CD4-positive, alpha-beta memory T cell (primary cell): ENCODE measurements at places on chromosomes 7 and 10.

DNA sequence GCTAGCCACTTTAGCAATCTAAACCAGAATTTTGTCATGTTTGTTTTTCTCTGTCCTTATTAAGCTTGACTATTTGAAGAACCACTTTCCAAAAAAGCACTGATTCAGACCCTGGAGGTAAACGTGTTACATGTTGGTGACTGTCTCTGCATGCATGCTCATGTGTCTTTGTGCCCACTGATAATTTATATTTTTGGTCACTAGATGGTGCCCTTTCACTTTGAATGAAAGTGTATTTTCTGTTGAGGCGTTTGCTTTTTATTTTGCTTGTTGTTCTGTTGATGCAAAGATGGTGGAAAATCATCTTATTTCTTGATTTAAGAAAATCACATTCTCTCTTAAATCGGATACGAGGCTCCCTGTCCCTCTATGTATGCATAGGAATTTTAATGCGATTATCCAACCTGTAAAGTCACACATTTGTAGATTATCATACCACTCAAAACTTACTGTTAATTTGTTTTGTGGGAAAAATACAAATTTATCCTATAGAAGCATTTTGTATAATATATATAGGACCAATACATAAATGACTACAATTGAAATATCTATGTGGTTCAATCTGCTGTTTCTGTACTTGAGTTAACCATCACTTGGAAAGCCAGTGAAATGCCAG is 269.3 kb downstream of the BICC1 start:
- DNase-seq = no peak
- H3K4me1 ChIP-seq = no peaks in the 10 kb centered on the region
- no peaks in the 10 kb centered on the region for H3K27me3 ChIP-seq
- H3K27ac ChIP-seq = no peak overlapping the region

GRCh38 chr7:24970676-24971075 is 9.3 kb downstream of the OSBPL3 start:
- DNase-seq = no peak
- no peak overlapping the region for H3K4me3 ChIP-seq
- no peaks in the 10 kb centered on the region for H3K36me3 ChIP-seq
- no peaks in the 10 kb centered on the region for H3K27me3 ChIP-seq
- peaks cover 70% of the 10 kb centered on the region for H3K4me1 ChIP-seq

- no peak for DNase-seq
- no peaks in the 10 kb centered on the region for H3K27me3 ChIP-seq
- H3K4me1 ChIP-seq = no peaks in the 10 kb centered on the region
- H3K27ac ChIP-seq = no peak overlapping the region
- no peak overlapping the region for H3K4me3 ChIP-seq
- H3K36me3 ChIP-seq = no peaks in the 10 kb centered on the region
Observed at GRCh38 chr10:62133618-62134017, 135.0 kb downstream of the RTKN2 start.

GRCh38 chr10:30897547-30897946 is 134.1 kb downstream of the ZNF438 start:
- H3K4me1 ChIP-seq = no peaks in the 10 kb centered on the region
- H3K36me3 ChIP-seq = no peaks in the 10 kb centered on the region
- H3K27me3 ChIP-seq = no peaks in the 10 kb centered on the region
- H3K27ac ChIP-seq = no peak overlapping the region

- H3K36me3 ChIP-seq = no peaks in the 10 kb centered on the region
- H3K27ac ChIP-seq = no peak overlapping the region
- no peaks in the 10 kb centered on the region for H3K27me3 ChIP-seq
- H3K4me3 ChIP-seq = no peak overlapping the region
- no peaks in the 10 kb centered on the region for H3K4me1 ChIP-seq
Observed at GRCh38 chr7:29843726-29844125, 37.4 kb downstream of the WIPF3 start.

- no peak overlapping the region for H3K27ac ChIP-seq
- H3K4me1 ChIP-seq = no peaks in the 10 kb centered on the region
- no peaks in the 10 kb centered on the region for H3K36me3 ChIP-seq
- no peak overlapping the region for H3K4me3 ChIP-seq
Observed at GRCh38 chr10:49296382-49296781, 2.6 kb upstream of the C10orf71 start.

GRCh38 chr10:112955582-112956421 is 5.8 kb downstream of the TCF7L2 start:
- no peaks in the 10 kb centered on the region for H3K36me3 ChIP-seq
- no peak overlapping the region for H3K27ac ChIP-seq
- DNase-seq = no peak
- peaks cover 10% of the 10 kb centered on the region for H3K4me1 ChIP-seq

DNA sequence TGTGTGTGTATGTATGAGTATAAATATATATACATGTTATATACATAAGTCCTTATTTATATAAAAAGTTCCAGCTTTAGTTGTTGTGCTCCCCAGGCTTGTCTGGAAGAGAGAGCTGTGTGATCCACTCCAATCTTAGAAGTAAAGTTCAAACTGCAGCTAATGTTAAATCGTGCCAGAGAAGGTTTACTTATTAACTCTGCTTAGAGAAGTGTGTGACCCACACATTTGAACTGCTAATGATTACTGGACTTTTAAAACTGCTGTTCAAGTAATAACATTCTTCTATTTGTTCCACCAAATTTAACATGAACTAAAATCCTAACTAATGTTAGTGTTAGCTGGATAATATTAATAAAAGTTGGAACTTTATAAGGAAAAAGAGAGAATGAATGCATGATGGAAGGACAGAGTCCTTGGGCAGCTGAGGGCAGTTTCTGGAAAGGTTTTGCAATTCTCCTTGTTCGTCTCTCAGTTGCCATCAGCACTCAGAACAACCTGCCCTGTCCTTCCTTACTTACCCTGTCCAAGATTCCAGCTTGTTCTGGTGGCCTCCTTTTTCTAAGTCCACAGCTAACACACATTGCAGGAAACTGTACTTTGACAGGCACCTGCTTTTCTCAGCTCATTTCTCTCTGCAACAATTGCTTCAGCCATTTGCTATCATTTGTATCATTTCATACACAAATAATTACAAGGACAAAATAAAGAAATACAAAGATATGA is 162.6 kb downstream of the FAM107B start:
- H3K36me3 ChIP-seq = no peaks in the 10 kb centered on the region
- no peak overlapping the region for H3K4me3 ChIP-seq
- H3K27ac ChIP-seq = no peak overlapping the region
- no peak for DNase-seq
- no peaks in the 10 kb centered on the region for H3K27me3 ChIP-seq
- peaks cover 7% of the 10 kb centered on the region for H3K4me1 ChIP-seq

DNA sequence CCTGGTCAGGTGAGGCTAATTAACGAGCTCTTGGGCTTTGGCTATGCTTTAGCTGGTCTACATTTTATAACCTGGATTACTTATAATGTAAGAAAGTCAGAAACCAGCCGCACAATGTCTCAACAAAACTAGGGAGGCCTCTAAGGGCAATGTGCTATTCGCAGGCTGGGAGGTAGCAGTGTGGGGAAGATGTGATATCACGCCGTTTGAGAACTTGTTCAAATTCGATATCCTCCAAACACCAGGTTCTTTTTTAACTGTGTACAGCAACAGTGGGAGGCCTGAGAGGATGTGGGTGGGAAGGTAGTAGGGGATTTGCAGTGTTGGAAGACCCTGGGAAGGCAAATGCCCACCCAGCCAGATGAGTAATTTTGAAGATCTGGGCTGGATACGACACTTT is 184.5 kb downstream of the JAZF1 start:
- no peaks in the 10 kb centered on the region for H3K36me3 ChIP-seq
- no peak overlapping the region for H3K4me3 ChIP-seq
- peaks cover 8% of the 10 kb centered on the region for H3K4me1 ChIP-seq
- no peaks in the 10 kb centered on the region for H3K27me3 ChIP-seq

DNA sequence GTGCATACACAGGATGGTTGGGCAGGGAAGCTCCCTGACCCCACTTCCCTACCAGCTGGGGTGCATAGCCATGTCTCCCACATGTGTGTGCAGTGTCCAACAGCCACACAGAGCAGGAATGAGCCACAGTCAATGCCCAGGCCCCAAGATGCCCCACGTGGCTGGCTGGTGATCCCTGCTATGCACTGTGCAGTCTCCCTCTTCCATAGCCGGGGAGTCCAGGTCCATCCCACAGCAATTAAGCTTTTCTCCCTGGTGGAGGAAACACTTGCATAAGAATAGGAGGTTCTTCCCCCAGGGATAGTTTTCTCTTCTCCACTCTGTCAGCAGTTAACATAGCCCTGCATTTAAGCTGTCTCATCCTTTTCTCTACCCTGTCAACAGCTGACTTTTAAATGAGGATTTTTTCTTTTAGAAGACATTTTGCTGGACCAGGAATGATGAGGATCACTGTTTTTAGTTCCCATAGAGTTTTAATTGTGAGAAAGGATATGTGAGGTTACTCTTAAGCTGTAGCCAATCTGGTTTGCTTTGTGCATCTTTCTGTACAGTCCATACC is 396.5 kb upstream of the VWC2 start:
- H3K4me3 ChIP-seq = no peak overlapping the region
- H3K27ac ChIP-seq = no peak overlapping the region
- H3K27me3 ChIP-seq = no peaks in the 10 kb centered on the region
- no peaks in the 10 kb centered on the region for H3K36me3 ChIP-seq
- no peaks in the 10 kb centered on the region for H3K4me1 ChIP-seq
- no peak for DNase-seq

DNA sequence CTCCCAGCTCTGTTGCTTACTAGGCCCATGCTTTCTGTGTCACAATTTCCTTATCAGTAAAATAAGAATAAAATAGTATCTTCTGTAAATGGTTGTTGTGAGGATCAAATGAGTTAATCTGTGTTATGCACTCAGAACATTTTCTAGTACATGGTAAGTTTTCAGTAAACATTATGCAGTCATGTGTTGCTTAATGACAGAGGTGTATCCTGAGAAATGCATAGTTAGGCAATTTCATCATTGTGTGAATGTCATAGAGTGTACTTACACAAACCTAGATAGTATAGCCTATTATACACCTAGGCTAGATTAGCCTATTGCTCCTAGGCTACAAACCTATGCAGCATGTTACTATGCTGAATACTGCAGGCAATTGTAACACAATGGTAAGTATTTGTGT is 4.4 kb downstream of the PTTG1IP2 start:
- DNase-seq = no peak
- H3K27me3 ChIP-seq = no peaks in the 10 kb centered on the region
- no peaks in the 10 kb centered on the region for H3K4me1 ChIP-seq
- H3K36me3 ChIP-seq = no peaks in the 10 kb centered on the region

- DNase-seq = no peak
- H3K36me3 ChIP-seq = no peaks in the 10 kb centered on the region
- no peaks in the 10 kb centered on the region for H3K27me3 ChIP-seq
- H3K4me1 ChIP-seq = no peaks in the 10 kb centered on the region
- H3K4me3 ChIP-seq = no peak overlapping the region
- H3K27ac ChIP-seq = no peak overlapping the region
Observed at GRCh38 chr7:68176974-68177373, 1180.3 kb downstream of the TYW1 start.

GRCh38 chr7:56229631-56230030 is 113.4 kb upstream of the NUPR2 start:
- DNase-seq = no peak
- no peaks in the 10 kb centered on the region for H3K36me3 ChIP-seq
- no peak overlapping the region for H3K27ac ChIP-seq
- no peaks in the 10 kb centered on the region for H3K27me3 ChIP-seq
- no peaks in the 10 kb centered on the region for H3K4me1 ChIP-seq

GRCh38 chr10:85645053-85645452 is 721.5 kb downstream of the GRID1 start:
- H3K4me3 ChIP-seq = no peak overlapping the region
- no peaks in the 10 kb centered on the region for H3K4me1 ChIP-seq
- DNase-seq = no peak
- H3K27me3 ChIP-seq = no peaks in the 10 kb centered on the region

GRCh38 chr10:109886037-109886780 is 37.1 kb downstream of the XPNPEP1 start:
- H3K4me1 ChIP-seq = peaks cover 8% of the 10 kb centered on the region
- H3K27me3 ChIP-seq = no peaks in the 10 kb centered on the region
- H3K36me3 ChIP-seq = peaks cover 62% of the 10 kb centered on the region
- DNase-seq = no peak

GRCh38 chr10:102175415-102175814 is 23.2 kb downstream of the NOLC1 start:
- no peaks in the 10 kb centered on the region for H3K27me3 ChIP-seq
- H3K27ac ChIP-seq = no peak overlapping the region
- DNase-seq = no peak
